Glutamatergic neuron (in vitro differentiated cells): ENCODE measurements at places on chromosomes 1 and 21. TPM values are rescaled to one million over a fixed set of nuclear protein-coding genes. Genes with fewer than 3 reads are reported as not detected.

Gene SIM2
- 4.8 TPM for total RNA-seq

Gene SLC30A2
- total RNA-seq, result not detected

Gene GRIK1
- total RNA-seq, result 0.39 TPM

Gene BROX
- 19.0 TPM for total RNA-seq

Gene SPATA45
- not detected for total RNA-seq

Gene FCAMR
- not detected for total RNA-seq

Gene TTC22
- not detected for total RNA-seq

Gene SPRR1B
- total RNA-seq, result not detected

Gene ARF1
- 222 TPM for total RNA-seq

Gene NUP210L
- 0.10 TPM for total RNA-seq

Gene FYB2
- total RNA-seq, result not detected

Gene RYR2
- total RNA-seq, result 47.0 TPM

Gene FCGR1A
- not detected for total RNA-seq

Gene IFNGR2
- total RNA-seq, result 9.6 TPM

Gene MYCL
- 97.7 TPM for total RNA-seq

Gene CCNL2
- 394 TPM for total RNA-seq

Gene RGSL1
- total RNA-seq, result not detected

Gene UTS2
- not detected for total RNA-seq

Gene STIL
- 5.4 TPM for total RNA-seq

Gene LMX1A
- not detected for total RNA-seq

Gene RGS5
- 4.9 TPM for total RNA-seq

Gene S100A8
- total RNA-seq, result not detected

Gene MATN1
- total RNA-seq, result 0.22 TPM

Gene ROR1
- 11.3 TPM for total RNA-seq

Gene PER3
- total RNA-seq, result 3.6 TPM

Gene KLHDC8A
- total RNA-seq, result 125 TPM

Gene FRRS1
- total RNA-seq, result 1.3 TPM

Gene TTC13
- 25.1 TPM for total RNA-seq

Gene ETNK2
- 5.0 TPM for total RNA-seq

Gene NDUFS2
- 112 TPM for total RNA-seq

Gene LCE1E
- total RNA-seq, result not detected

Gene TGFBR3
- total RNA-seq, result 0.98 TPM

Gene SLC45A3
- 3.7 TPM for total RNA-seq

Gene S100A2
- total RNA-seq, result 1.1 TPM

Gene CYP2J2
- not detected for total RNA-seq

Gene GPR89A
- 31.4 TPM for total RNA-seq

Gene C1orf210
- not detected for total RNA-seq

Gene PODN
- total RNA-seq, result 3.1 TPM

Gene AKR7A3
- 1.9 TPM for total RNA-seq

Gene RGS4
- total RNA-seq, result 31.6 TPM

Gene TOMM20
- total RNA-seq, result 166 TPM

Gene AGMAT
- 0.22 TPM for total RNA-seq

Gene TCHH
- total RNA-seq, result 0.49 TPM

Gene SSX2IP
- 16.0 TPM for total RNA-seq

Gene CD5L
- total RNA-seq, result not detected

Gene LRRC53
- total RNA-seq, result 0.42 TPM
